Gastrocnemius medialis (tissue), 4 donors: ENCODE measurements at places on chromosomes 2 and 18. TPM values are rescaled to one million over a fixed set of nuclear protein-coding genes. Genes with fewer than 3 reads are reported as not detected.

Gene G6PC2
- total RNA-seq, result not detected

GRCh38 chr18:42980426-42980825 lies 135.1 kb downstream of the RIT2 start:
- no peak for DNase-seq

GRCh38 chr2:54773838-54774237 lies 50.4 kb downstream of the EML6 start:
- no peak for DNase-seq

GRCh38 chr2:158048327-158048726 lies 53.3 kb upstream of the UPP2 start:
- DNase-seq, result no peak

- no peak for DNase-seq
These were observed 8.0 kb downstream of the D2HGDH start for GRCh38 chr2:241742320-241742939.
